Stimulated activated CD8-positive, alpha-beta memory T cell treated with anti-CD3 and anti-CD28 coated beads, Interleukin-4, amount 100 ng/mL, for 4 hours (primary cell): ENCODE measurements at places on chromosomes 11 and 22.

GRCh38 chr11:103862802-103863174, 173.7 kb upstream of the DDI1 start:
- no peak for DNase-seq

DNA sequence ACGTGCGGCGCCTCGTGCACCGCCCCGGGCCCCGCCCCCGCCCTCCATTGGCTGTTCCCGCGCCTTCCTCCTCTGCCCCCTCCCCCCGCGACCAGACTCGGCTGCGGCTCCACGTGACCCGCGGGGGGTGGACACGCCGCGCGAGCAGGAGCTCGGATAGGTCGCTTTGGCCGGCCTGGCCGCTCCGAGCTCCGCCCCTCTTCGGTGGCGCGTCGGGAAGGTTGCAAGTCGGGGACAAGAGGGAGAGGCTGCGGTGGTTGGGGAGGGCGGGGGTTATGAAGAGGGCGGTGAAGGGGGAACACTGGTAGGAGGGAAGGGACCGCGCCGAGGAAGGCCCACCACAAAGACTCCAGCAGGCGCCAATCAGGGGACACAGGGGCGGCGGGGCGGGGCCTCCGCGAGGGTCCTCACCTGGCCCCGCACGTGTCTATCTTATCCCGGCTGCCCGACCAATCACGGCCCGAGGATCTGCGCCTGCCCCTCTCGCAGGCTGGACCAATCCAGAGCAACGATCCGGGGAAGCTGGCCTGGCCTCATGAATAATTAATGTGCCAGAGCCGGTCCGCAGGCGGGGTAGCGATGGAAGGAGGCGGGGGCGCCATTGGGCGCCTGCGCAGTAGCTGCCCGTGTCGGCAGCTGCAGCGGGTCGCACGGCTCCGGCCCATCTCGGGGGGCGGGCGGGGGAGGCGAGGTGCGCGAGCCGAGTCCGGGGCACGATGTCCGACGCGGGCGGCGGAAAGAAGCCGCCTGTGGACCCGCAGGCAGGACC, at the start of gene TEF:
TSS of gene TEF (plus strand) at position 614 of the 769 bp plus-strand sequence. CDS start at position 717, 103 bp downstream.
- DNase-seq: peak; percentile 93

- DNase-seq: no peak
Observed at GRCh38 chr22:20604776-20605221, 97.4 kb downstream of the MED15 start.

- no peak for DNase-seq
Observed at GRCh38 chr11:15885854-15886253, 470.5 kb downstream of the SOX6 start.

DNA sequence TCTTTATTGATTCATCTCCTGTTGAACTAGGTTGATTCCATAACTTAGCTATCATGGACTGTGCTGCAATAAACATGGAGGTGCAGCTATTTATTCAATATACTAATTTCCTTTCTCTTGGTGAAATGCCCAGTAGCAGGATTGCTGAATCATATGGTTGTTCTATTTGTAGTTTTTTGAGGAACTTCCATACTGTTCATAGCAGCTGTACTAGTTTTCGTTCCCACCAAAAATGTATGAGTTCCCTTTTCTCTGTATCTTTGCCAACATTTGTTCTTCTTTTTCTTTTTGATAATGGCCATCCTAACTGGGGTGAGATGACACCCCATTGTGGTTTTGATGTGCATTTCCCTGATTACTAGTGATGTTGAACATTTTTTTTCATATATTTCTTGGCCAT, 87.2 kb upstream of the NAV2 start:
- no peak for DNase-seq

DNA sequence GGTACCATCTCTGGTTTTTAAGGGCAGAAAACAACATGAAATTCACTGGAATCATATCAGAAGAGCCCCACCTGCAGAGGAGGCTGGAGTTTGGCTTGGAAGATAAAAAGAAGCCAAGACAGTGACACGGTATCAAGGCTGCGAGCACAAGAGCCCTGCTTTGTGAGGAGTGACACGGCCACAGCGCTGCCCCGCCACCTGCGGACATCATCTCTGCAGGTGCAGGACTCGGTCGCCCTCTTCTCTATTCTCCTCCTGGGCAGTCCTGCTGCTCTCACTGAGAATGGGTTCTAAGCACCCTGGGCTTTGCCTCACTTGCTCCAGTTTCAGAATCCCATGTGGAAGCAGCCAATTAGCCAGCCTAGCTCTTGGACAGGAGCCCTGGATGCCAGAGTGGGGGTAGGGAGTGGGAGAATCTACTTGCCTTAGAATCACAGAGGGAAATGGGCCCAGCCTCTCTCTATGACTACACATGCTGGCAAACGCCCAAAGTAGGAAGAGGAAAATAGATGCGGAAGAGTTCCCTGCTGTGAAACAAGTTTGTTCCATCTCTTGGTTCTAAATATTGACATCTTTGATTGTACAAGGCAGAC, 17.1 kb downstream of the APOL4 start:
- DNase-seq: no peak

GRCh38 chr22:19060356-19061009, 61.7 kb downstream of the DGCR2 start:
- DNase-seq: no peak

- DNase-seq: no peak
Observed at GRCh38 chr11:57394203-57394965, 3.9 kb upstream of the PRG2 start.
